Liver (tissue), 10 donors: ENCODE measurements at places on chromosomes 6 and 20. TPM values are rescaled to one million over a fixed set of nuclear protein-coding genes. Genes with fewer than 3 reads are reported as not detected.

The NRSN2 gene
- 1.9 TPM for total RNA-seq

The CALHM6 gene
- total RNA-seq: 22.4 TPM

The LY6G6F gene
- 0.08 TPM for total RNA-seq

The GABRR1 gene
- total RNA-seq: not detected

The MOCS1 gene
- 6.7 TPM for total RNA-seq

The SPDEF gene
- total RNA-seq: not detected

DNA sequence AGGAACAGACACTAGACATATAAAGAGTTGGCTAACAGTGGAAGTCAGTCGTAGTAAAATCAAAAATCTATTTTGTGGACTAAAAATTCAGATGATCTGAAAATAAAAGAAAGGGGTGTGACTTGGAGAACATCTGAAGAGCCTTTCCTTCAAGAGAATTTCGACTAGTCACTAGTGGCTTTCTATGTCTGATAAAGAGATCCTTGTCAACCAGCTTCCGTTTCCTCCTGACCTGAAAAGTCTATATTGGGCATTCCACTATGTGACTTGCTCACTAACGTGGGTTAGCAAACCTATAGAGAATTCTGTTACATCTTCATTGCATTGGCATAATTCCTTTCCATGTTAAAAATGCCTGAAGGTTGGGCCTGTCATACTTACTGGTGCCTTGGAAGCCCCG is 25.9 kb downstream of the TRAF3IP2 start:
- DNase-seq: no peak

DNA sequence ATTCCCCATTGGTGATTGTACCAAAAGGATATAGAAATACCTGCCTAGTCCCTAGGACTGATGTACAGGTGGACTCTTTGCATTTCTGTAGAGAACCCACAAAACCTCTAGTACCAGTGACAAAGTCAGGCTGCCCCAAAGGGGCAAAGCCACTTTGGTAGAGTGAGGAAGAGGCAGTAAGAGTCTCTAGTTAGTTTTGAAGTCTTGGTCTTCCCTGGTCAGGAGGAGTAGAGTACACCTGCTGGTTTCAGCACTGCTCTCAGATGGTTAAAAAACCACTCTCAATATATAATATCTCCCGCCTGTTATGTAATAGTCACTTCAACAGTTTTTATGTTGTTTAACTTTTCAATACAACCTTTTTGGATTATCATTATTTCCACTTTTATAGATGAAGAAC is 344.9 kb downstream of the CDKAL1 start:
- DNase-seq: no peak

DNA sequence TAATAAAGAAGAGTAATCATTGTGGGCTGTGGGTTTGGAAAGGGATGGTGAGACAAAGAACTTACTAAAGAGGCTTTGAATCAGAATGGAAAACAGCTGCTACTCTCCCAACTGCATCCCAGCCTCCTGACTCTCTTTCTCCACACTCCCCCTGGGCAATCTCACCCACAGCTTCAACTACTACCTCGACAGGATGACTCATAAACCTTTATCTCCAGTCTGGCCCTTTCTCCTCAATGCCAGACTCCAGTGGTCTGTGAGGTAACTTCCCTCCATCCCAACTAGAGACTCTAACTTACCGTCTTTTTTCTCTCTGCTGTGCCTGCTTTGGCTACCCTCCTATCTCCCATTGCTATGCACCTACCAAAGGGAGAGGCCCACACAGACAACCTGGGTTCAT is 135.3 kb upstream of the RREB1 start:
- no peak for DNase-seq

DNA sequence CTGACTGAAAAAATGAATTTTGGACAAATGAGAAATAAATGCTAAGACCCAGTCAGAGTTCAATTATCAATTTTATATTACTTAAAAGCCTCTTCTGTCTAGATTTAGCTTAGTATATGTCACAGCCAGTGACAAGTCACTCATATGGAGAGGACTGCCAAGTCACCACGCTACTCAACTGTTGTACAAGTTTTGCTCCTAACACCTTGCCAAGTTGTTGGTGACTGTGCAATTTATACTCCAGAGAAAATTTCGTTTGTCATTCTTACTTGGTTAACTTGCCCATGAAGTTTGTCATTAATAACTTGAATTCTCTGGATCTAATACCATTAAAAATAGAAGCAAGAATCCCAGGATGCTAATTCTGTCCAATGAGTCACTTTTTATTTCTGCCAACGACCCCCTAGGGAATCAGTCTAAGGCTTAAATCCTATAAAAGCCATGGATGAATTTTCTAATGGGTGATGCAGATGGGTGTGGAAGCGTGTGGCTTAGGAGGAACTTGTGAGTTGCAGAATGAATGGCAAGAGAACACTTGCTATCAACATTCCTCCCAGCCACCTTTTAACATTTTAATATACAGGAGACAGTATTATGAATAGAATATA is 30.4 kb upstream of the FBXO30 start:
- no peak for DNase-seq

GRCh38 chr20:18166241-18166881 is 28.7 kb downstream of the KAT14 start:
- DNase-seq: no peak

- DNase-seq: no peak
Measured at GRCh38 chr6:15608396-15608795, 54.4 kb downstream of the DTNBP1 start.

- no peak for DNase-seq
Measured at GRCh38 chr20:17714597-17714996, 14.8 kb downstream of the BANF2 start.

DNA sequence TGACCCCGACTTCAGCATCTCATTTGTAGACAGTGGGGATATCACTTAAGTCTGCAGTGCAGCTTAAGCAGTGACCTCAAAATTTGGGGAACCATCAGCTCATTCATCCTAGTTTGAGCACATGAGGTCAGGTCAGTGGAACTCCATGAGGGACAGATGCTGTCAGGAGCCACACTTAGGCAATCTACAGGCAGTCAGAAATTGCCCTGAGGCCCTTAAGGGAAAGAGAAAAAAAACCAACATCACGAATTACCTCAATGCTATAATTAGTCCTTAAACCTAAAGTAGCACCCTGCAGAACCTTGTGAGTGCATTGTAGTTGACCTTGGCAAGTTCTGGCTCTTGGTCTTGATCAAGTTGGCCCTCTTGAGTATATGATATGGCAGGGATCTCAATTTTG is 21.1 kb downstream of the TMEM74B start:
- no peak for DNase-seq

DNA sequence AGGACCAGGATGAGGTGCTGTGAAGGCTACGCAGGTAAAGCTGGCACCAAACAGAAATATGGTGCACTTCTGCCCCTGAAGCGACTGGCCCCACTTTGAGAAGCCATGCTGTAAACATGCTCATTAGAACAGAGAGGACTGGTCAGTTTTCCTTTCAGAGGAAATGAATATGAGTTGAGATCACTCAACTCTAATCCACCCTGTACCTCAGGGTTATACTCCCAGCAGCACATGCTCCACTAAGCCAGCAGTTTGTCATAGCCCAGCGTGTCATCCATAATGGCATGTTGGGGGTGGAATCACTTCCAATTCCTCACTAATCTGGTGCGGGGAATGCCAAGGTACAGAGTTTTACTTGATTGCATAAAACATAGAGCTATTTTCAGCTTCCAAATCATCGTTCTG is 98.1 kb downstream of the HIVEP2 start:
- no peak for DNase-seq

GRCh38 chr6:167906899-167907298 is 80.2 kb downstream of the AFDN start:
- no peak for DNase-seq

DNA sequence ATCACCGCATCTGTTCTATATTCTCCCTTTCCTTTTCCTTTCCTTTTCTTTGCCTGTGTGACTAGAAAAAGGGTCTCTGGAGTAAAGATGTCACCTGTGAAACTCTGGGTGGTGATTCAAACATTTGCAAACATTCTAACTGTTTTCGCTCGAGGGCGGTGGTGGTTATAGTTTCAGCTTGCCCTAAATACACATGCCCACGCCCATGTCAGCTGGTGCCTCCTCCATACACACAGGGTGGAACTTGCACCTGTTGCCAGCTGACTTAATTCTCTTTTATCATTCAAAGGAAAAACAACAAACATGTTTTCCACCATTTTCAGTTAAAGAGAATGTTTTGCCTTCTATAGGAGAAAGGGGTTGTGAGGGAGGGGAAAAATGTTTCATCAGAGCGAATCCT is 381.9 kb upstream of the ARID1B start:
- DNase-seq: no peak

GRCh38 chr20:48558906-48559305 is 268.9 kb downstream of the PREX1 start:
- no peak for DNase-seq

DNA sequence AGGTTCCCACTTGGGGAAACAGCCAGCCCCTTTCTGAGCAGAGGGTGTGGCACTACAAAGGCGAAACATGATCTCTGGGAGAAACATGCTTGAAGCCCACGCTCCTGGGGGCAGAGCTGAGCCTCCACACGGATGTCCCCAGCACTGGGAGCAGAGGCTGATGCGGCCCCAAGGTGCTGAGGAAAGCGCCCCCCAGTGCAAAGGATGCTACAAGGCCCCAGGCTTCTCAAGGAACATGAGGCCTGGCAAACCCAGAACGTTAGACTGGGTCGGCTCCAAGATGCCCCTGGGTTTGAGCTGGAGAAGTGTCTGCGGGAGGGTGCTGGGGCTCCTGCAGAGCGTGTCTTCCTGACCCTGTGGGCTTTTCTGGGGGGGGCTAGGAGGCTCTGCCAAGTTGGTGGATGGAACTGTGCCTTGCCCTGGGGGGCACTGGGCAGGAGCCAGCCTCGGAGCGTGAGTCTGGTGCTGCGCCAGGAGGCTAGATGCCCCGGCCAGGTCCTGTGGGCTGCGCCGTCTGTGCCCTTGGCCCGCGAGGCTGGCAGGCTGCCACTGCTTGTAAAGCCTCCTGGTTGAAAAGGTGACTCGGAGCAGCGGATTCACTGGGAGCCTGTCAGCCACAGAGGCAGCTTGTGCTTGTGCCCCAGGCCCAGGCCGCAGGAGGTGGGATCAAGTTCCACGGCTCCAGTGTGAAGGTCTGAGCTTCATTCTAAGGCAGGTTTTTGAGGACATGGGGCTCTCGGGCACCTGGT is 8.1 kb downstream of the SYNJ2 start:
- no peak for DNase-seq

- no peak for DNase-seq
Measured at GRCh38 chr6:66179361-66179760, 472.3 kb upstream of the EYS start.

- no peak for DNase-seq
Measured at GRCh38 chr6:152100183-152100618, 292.7 kb downstream of the ESR1 start.

DNA sequence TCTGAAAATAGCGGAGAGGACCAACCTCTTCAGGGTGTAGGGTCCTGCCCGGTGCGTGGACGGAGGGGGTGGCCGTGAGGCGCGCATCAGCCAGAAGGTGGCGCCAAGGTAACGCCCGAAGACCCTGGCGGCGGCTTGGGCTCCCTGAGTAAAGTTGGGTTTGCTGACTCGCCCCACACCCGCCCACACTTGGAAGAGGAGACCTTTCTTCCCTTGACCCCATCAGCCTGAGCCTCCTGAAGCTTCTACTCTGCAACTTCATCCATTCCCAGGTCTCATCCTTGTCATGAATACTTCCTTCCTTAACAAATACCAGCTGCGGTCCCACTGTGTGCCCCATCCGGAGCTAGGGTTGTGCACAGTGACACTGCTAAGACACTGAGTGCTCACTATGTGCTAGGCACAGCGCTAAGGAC is 14.6 kb downstream of the CD40 start:
- DNase-seq: peak; percentile 66

DNA sequence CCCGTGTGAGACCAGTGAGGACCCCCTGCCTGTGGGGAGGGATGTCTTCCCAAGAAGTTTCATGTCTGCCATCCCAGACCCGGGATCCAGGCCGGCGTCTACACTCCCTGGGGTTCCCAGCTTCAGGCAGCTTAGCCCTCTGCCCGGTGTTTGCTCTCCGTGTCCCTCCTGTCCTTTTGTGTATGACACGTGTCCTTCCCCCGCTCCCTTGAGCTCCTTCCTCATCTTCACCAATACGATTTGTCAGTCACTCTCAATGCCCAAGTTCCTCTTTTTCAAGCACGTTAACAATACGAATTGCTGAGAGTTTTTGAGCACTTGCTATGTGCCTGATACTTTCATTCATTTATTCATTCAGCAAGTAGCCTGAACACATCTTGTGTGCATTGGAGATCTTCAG is 115.6 kb upstream of the PTPN1 start:
- no peak for DNase-seq

- DNase-seq: no peak
Measured at GRCh38 chr6:69632932-69633331, 163.9 kb downstream of the LMBRD1 start.

- DNase-seq: no peak
Measured at GRCh38 chr6:20416567-20417345, 15.1 kb downstream of the E2F3 start.

- DNase-seq: peak; percentile 42
Measured at GRCh38 chr6:134849920-134850447, 99.9 kb downstream of the ALDH8A1 start.

DNA sequence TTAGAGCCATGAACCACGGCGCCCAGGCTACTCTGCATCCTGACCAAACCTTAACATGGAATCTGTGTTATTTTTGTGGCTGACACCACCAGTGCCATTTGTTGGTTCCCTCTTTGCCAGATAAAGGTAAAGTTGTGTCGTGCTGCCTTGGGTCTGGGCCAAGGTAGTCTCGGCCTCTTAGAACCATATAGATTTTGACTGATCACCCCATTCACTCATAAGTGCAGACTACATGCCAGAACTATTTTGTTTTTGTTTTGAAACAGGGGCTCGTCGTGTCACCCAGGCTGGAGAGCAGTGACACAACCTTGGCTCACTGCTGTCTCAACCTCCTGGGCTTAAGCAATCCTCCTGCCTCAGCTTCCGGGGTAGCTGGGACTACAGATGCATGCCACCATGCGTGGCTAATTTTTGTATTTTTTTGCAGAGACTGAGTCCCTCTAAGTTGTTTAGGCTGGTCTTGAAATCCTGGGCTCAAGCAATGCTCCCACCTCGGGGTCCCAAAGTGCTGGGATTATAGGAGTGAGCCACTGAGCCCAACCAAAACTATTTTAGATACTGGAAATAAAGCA is 19.2 kb upstream of the RIPOR3 start:
- DNase-seq: no peak

- no peak for DNase-seq
Measured at GRCh38 chr6:38234934-38235682, 404.6 kb downstream of the BTBD9 start.

GRCh38 chr20:20489054-20489453 is 121.2 kb downstream of the INSM1 start:
- DNase-seq: no peak

DNA sequence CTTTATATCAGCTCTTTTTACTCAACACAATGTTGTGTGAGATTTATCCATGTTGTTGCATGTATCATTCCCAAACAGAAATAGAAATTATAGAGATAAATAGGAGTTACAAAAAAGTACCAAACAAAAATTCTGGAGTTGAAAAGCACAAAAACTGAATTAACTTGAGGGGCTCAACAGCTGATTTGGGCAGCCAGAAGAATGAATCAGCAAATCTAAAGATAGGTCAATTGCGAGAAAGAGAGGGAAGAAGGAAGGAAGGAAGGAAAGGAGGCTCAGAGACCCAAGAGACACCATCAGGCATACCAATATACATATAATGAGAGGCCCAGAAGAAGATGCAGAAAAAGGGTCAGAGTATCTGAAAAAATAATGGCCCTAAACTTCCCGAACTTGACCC is 98.9 kb downstream of the ATG5 start:
- no peak for DNase-seq
